ENCODE measurements at places on chromosomes 12 and 14. TPM values are rescaled to one million over a fixed set of nuclear protein-coding genes. Genes with fewer than 3 reads are reported as not detected.

- no peak for DNase-seq
Observed at GRCh38 chr12:46560089-46560488, 187.5 kb upstream of the SLC38A2 start.

DNA sequence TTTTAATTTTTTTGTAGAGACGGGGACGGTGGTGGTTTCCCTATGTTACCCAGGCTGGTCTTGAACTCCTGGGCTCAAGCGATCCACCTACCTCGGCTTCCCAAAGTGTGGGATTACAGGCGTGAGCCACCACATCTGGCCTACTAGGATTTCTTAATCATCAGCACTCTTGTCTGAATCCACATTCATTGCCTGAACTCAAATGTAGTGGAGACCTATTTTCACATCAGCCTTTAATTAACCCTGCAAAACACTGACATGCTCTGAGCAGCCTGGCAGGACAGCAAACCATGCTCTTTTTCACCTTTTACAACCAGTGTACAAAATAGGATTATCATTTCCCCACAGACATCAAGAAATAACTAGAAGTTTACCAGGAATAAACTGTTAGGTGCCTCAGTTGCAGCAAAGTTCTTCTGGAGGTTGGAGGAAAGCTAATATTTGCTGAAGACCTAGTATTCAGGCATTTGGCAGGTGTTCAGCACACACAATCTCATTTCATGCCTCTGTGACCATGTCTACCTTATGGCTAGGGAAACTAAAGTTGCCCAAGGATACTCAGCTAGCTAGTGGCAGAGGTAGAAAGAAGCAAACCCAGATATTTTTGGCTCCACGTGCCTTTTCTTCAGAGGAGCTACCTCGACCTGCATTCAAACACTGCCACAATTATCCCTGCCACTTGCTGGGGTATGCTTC is 37.7 kb downstream of the CFL2 start:
- no peak for DNase-seq

DNA sequence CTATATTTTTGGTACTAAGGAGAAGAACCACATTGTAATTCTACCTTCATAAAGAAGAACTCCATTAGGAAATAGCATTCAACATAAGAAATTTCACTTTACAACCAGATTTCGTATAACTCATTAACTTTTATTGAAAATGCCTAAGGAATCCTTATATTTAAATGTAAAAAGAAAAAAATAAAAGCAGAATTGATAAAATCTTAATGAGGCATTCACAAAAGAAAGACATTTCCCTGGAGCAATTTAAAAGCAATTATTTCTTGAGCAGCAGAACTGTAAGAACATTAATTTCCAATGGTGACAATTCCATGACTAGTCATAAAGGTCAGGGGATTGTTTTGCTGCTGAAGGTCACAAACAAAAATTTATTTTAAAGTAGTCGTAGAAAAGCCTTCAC is 1192.8 kb upstream of the TMEM132C start:
- DNase-seq, result no peak

DNA sequence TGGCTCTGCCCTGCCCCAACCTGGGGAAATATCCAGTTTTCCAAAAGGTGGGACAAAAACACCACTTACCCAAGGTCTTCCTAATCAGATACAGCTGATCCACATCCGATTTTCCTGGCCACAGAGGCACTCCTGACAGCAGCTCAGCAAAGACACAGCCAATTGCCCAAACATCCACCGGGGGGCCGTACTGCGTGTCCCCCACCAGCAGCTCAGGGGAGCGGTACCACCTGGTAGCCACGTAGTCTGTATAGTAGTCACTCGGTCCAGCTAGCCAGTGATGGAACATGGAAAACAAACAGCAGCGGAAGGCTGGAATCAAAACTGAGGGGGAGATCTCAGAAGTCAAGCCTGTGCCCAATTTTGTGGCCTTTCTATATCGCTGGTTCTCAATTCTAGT is 28.8 kb downstream of the DMAC2L start:
- DNase-seq, result no peak

DNA sequence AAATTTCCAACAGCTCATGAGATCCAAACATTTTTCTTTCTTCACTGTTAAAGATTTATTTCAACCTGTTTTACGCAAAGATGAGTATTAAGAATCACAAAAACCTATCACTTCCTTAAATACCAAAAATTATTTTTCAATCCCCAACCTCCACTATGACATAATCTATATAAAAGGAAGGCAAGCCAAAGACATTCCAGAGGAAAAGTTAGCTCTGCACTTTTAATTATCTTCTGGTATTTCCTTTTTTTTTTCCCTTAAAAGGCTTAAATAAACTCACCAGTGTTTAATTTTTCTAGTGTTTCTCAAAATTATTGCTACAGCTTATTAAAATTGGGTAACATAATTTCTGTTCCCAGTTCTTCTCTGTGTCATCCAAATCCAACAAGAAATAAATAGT is 75.9 kb downstream of the BMP4 start:
- DNase-seq, result no peak

DNA sequence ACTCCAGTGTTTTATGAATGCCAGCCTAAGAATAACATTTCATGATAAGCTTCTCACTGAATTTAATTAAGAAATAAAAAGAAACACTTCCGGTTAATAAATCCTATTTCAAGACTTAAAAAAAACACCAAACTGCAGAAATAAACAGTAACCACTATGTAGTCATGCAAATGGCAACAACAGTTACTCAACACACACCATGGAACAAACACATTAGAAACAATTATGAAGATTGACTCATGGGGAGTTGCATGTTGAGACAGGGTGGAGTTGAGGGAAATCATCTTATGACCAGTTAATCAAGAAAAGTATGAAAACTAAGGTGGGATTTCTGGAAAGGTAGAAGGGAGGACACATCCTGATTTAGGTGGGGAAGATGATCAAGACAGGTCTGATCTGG is 52.7 kb downstream of the PLBD1 start:
- DNase-seq, result no peak

DNA sequence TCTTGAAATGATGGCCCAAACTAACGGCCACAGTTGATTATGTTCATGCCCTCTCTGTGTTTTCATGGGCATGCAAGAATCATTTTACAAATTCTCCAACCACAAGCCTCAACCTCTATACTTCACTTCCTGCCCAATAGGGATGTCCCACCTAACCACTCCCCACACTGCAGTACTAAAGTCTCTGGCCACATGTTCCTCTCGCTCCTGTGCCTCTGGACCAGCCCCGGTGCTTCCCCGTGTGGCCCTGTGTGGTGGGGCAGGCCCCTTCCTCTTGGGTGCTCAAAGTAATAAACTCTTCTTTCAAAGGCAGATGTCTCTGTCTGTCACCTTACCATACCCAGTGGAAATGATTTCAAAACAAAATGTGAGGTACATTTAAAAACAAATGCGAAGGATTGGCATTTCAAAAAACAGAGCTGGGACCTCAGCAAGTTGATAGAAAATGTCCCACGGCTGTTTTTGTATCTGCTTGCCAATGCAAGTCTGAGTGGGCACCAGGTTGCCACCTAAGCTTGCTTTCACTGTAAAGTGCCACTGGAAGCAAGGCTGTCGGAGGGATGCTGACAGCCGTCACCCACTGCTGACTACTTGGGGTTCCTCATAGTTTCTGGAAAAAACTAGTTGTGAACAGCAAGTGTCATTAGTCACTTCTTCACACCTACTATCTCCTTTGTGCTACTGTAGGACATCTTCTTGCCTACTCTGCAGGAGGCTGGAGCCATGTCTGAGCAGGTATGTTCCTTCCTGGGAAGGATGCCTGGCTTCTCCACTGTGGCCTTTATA is 8.2 kb upstream of the SERPINA11 start:
- DNase-seq, result no peak

DNA sequence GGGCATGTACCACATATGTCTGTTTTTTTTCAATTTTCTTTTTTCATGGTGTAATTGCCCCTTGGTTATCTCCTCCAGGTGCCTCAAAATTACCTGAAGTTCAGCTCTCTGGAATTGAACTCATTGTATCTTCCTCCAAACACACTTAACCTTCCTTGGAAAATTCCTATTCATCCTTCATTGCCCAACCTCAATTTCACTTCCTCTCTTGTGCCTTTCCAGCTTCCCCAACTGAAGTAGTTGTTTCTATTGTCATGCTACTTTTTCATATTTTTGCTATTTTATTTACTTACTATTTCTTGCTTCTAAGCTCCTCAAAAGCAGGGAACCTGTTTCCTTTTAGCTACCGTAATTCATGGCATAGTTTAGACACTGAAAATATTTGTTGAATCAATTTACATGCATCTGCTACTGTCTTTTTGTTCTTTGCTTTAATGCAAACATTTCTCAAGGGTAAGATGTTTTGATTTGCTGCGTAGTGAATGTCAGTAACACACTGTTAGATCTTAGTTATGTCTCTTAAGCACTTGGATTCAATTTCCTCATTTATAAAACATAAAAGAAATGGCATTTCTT is 37.0 kb upstream of the STXBP6 start:
- no peak for DNase-seq

DNA sequence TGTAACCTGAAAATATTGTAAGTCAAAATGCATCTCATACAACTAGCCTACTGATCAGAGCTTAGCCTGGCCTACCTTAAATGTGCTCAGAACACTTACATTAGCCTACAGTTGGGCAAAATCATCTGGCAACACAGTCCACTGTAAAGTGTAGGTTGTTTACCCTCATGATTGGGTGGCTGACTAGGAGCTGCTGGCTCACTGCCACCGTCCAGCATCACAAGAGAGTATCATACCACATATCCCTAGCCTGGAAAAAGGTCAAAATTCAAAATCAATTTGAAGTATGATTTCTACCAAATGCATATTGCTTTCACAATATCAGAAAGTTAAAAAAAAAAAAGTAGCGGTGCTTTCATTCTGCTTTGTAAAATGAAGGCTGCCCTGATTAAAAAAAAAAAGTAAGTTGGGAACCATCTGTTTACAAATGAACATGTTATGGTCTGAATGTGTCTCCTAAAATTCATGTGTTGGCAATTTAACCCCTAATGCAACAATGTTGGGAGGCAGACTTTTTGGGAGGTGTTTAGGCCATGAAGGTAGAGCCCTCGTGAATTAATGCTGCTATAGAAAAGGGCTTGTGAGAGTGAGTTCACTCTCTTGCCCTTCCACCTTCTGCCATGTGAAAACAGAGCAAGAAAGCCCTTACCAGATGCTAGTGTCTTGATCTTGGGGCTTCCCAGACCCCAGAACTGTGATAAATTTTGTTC is 211.8 kb downstream of the PPM1H start:
- DNase-seq, result no peak

DNA sequence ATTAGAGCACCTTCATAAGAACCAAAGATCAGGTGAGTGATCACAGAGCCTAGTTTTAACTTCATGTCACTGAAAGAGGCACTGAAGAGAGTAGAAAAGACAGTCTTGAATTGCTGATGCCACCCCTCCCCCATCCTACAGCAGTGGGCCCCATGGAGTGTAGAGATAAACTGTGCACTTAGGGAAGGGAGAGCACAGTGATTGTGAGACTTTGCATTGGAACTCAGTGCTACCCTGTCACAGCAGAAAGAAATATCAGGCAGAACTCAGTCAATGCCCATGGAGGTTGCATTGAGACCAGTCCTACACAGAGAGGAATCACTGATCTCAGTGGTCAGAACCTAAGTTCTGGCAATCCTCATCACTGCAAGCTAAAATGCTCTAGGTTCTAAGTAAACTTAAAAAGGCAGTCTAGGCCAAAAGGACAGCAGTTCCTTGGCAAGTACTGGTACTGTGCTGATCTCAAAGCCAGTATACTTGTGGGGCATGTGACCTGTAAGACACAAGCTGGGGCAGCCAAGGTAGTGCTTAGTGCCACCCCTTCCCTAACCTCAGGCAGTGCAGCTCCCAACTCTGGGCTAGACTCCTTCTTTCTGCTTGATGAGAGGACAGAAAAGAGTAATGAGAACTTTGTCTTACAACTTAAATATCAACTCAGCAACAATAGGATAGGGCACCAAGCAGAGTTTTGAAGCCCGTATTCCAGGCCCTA is 94.1 kb downstream of the FSCB start:
- no peak for DNase-seq

GRCh38 chr12:67155863-67156262 is 113.3 kb upstream of the CAND1 start:
- no peak for DNase-seq

DNA sequence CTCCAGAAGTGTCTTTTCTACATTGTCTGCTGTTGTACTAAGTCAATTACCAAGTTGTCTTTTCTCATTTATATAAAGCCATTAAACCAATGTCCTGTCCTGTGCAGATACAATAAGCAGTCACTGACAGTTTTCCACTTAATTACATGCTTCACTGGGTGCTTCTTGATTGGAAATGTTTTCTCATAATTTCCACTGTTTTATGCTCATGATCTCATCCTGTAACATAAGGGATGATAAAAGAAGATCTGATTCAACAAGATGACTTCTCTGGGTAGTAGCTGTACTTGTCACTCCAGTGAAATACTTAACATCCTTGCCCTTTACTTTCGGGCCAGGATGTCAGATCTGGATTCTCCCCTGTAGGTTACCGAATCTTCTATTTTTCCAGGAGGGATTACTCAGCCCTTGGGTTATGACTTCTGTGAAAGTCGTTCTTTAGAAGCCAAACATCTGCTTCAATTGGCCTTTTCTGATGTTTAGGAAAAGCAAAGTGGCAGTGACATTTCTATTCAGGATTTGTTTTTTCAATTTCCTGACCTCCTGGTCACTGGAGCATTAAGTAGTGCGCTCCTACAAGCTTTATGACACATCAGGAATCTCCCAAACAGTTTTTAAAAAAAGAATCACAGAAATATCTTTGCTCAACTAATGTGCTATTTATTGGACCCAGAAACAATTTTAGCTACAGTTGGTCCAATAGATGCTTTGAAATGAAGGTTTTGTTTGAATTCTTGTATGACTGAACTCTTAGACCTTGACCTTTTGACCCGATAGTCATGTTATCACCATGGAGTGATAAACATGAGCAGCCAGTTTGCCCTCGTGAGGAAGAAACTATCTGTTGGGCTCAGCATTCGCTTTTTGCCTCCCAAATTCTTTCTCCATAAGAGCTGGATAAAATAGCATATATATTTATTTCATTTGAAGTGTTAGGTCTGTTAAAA is 234.5 kb upstream of the SSTR1 start:
- DNase-seq, result no peak

GRCh38 chr12:132724506-132725241 is 14.0 kb downstream of the PGAM5 start:
- DNase-seq, result no peak

The MYL2 gene
- not detected for total RNA-seq

The ESRRB gene
- 0.36 TPM for total RNA-seq

The GLI1 gene
- total RNA-seq, result 0.21 TPM

The RFLNA gene
- total RNA-seq, result not detected

The LTBP2 gene
- 0.25 TPM for total RNA-seq

Data from activated T-cell treated with anti-CD3 and anti-CD28 coated beads, Interleukin-2, amount 50 U/mL, for 72 hours (primary cell).